ENCODE measurements at places on chromosomes 3 and 15. TPM values are rescaled to one million over a fixed set of nuclear protein-coding genes. Genes with fewer than 3 reads are reported as not detected.

- DNase-seq, result peak; percentile 73
- peak overlapping the region; percentile 20 for H3K4me3 ChIP-seq
- H3K4me1 ChIP-seq, result peaks cover 49% of the 10 kb centered on the region
- H3K27ac ChIP-seq, result peak overlapping the region; percentile 60
- H3K36me3 ChIP-seq, result no peaks in the 10 kb centered on the region
Observed at GRCh38 chr15:41967506-41968206, 4.7 kb downstream of the EHD4 start.

DNA sequence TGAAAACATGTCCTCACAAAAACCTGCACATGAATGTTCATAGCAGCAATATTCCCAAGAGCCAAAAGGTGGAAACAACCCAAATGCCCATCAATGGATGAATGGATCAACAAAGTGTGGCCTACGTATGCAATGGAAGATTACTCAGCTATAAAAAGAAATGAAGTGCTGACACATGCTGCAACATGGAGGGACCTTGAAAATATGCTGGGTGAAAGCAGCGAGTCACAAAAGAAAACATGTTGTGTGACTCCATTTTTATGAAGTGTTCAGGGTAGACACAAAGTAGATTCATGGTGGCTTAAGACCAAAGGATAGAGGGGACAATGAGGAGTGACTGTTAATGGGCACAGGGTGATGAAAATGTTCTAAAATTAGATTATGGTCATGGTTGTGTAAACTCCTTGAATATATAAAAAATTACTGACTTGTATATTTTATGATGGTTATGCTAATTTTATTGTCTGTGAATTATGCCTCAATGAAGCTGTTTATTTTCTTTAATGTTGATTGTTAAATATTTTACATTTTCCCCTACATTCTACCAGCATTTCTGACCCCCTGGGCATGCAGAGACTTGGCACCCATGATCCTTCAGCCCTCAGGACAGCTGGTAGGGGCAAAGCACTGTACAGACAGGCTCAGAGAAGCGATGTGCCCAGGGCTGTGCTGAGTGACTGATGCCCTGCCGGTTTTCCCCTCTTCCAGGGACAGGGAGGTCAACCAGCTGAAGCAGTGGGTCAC is 37.8 kb downstream of the CFAP100 start:
- DNase-seq, result no peak
- H3K4me3 ChIP-seq, result no peak overlapping the region
- no peak overlapping the region for H3K27ac ChIP-seq
- no peaks in the 10 kb centered on the region for H3K4me1 ChIP-seq
- no peaks in the 10 kb centered on the region for H3K27me3 ChIP-seq

DNA sequence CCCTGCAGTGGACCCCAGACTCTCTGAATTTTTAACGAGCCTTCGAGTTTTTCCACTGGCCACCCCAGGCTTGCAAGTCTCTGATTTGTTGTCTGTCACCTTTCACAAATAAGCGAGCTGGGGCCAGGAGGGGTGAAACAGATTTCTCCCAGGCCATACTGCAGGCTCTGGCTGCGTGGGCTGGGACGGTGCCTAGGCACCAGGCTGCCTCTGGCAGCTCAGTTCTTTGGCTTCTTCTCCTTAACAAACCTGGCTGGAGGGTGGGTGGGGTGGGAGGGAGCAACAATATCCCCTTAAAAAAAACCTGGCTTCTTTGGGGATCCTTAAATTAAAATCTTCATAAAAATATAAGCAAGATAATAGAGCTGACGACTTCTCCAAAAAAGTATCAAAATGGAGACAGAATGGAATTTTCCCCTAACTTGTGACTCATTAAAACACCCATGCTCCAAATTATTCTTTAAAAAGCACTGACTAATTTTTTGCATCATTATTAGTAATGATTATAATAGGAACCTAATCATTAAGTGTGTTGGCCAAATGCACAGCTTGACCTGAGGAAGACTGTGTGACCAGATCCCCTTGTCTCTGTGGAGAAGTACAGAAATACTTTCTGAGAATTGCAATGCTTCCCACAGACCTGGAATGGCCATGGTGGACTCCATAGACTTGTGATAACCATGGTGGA is 84.1 kb downstream of the SNRK start:
- H3K36me3 ChIP-seq, result no peaks in the 10 kb centered on the region
- H3K27ac ChIP-seq, result no peak overlapping the region
- peaks cover 8% of the 10 kb centered on the region for H3K4me1 ChIP-seq
- no peak overlapping the region for H3K4me3 ChIP-seq
- no peak for DNase-seq

DNA sequence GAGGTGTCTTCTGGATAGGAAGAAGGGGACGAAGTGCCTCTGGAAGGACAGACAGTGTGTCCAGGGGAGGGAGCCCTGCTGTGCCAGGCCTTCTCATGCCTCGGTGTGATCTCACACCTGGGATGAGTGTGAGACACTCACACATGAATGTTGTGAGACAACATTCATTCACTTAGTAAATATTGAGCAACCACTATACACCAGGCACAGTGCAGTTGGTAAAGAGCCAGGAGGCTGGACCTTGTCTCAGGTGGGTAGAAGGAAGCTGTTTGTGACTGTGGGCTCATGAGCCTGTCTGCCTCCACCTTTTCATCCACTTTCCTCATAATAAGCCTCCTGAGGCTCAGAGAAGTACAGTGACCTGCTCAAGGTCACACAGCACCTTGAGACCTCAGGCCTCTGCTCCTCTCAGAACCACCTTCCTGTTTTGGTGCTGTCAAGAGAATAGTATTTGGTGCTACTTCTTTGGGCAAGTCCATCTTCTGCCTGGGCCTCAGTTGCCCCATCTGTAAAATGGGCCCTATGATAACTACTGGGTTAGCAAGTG is 20.9 kb downstream of the SLC6A6 start:
- H3K27me3 ChIP-seq, result no peaks in the 10 kb centered on the region
- peaks cover 8% of the 10 kb centered on the region for H3K4me1 ChIP-seq
- H3K36me3 ChIP-seq, result no peaks in the 10 kb centered on the region
- DNase-seq, result no peak

DNA sequence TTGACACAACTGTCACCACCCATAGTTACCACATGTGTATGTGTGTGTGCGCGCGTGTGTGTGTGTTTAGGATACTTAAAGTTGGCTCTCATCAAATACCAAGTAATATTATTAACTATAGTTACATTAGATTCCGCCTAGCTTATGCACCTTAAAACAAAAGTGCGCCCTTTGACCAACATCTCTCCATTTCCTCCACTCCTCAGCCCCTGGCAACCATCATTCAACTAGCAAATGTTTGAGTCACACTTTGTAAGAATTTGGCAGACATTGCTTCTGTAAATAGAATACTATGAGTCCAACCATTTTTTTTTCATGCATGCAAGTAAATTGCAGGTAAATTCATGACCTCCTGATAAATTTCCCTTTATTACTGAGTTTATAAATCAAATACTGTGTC is 169.3 kb downstream of the GBE1 start:
- H3K27ac ChIP-seq, result no peak overlapping the region
- no peak for DNase-seq
- H3K27me3 ChIP-seq, result no peaks in the 10 kb centered on the region
- H3K4me3 ChIP-seq, result no peak overlapping the region
- H3K36me3 ChIP-seq, result peaks cover 5% of the 10 kb centered on the region

FYCO1 gene
- total RNA-seq, result 20.2 TPM

POPDC2 gene
- total RNA-seq, result not detected

IL20RB gene
- total RNA-seq, result 1.6 TPM

DNA sequence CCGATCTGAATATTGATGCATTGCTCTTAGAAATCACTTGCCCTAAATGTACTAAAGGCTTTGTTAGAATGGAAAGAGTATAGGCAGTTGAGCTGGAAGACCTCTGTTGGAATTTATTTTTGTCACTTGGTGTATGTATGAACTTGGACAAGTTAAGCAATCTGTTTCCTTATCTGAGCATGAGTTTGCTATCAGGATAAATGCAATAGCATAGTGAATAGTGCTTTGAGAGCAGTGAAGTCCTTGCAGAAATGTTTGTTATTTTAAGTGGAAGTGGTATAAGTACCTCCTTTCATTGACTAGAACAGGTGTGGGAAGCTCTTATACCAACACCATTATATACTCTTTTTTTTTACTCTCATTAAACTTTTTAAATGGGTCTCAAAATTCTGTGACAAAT is 146.4 kb upstream of the ONECUT1 start:
- no peak for DNase-seq
- H3K4me1 ChIP-seq, result no peaks in the 10 kb centered on the region
- no peaks in the 10 kb centered on the region for H3K36me3 ChIP-seq
- no peak overlapping the region for H3K27ac ChIP-seq
- no peaks in the 10 kb centered on the region for H3K27me3 ChIP-seq

GRCh38 chr15:51302480-51302879 is 35.9 kb downstream of the CYP19A1 start:
- no peak overlapping the region for H3K27ac ChIP-seq
- no peak for DNase-seq
- peaks cover 84% of the 10 kb centered on the region for H3K27me3 ChIP-seq
- no peaks in the 10 kb centered on the region for H3K4me1 ChIP-seq
- no peaks in the 10 kb centered on the region for H3K36me3 ChIP-seq
- H3K4me3 ChIP-seq, result no peak overlapping the region

PLSCR4 gene
- 81.5 TPM for total RNA-seq

CASR gene
- total RNA-seq, result not detected

GRCh38 chr3:139797724-139798343 is 120.1 kb upstream of the NMNAT3 start:
- no peaks in the 10 kb centered on the region for H3K27me3 ChIP-seq
- no peaks in the 10 kb centered on the region for H3K4me1 ChIP-seq
- DNase-seq, result no peak
- no peak overlapping the region for H3K4me3 ChIP-seq

CD80 gene
- total RNA-seq, result not detected

DNA sequence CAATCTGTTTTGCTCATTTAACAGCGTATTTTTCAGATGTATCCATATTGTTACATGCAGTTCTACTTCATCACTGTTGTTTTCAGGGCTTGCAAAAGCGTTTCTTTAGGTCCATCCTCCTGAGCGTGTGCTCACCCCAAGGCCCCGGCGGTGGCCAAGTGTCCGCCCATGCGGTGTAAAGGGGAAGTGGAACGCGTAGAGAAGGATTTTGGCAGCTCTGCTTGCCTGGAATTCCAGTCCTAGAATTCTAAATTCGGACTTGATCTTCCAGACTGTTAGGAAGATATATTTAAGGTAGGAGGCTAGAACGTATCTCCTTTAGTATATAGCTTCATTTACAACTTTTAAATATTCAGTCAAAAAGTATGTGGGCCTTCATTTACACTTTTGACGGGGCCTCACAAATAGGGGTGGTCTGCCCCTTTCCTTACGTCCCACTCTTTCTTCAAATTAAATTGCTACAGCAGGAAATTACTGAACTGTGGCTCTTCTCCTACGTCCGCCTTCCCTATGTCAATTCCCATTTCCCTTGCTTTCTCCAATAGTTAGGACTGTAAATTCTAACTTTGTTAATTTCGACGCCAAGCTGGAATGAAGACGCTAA is 609 bp upstream of the TBC1D23 start:
- peaks cover 15% of the 10 kb centered on the region for H3K4me1 ChIP-seq
- peak overlapping the region; percentile 7 for H3K27ac ChIP-seq
- no peaks in the 10 kb centered on the region for H3K27me3 ChIP-seq
- peak overlapping the region; percentile 5 for H3K4me3 ChIP-seq
- no peaks in the 10 kb centered on the region for H3K36me3 ChIP-seq

GRCh38 chr15:37709669-37710068 is 224.8 kb upstream of the TMCO5A start:
- H3K27ac ChIP-seq, result no peak overlapping the region
- H3K36me3 ChIP-seq, result no peaks in the 10 kb centered on the region
- no peaks in the 10 kb centered on the region for H3K4me1 ChIP-seq
- no peak overlapping the region for H3K4me3 ChIP-seq
- no peak for DNase-seq

DNA sequence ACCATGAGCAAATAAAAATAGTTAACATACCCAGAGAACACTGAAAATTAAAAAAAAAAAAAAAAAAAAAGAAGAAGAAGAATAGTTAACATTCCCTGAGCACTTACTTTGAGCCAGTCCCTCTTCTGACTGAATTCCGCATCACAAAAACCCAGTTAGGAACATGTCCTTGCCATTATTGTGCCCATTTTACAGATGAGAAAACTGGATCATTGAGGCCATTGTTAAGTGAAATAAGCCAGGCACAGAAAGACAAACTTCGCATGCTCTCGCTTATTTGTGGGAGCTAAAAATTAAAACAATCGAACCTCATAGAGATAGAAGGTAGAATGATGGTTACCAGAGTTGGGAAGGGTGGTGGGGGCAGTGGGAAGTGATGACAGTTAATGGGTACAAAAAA is 119.5 kb downstream of the FGF12 start:
- no peak overlapping the region for H3K4me3 ChIP-seq
- DNase-seq, result no peak
- no peak overlapping the region for H3K27ac ChIP-seq
- H3K4me1 ChIP-seq, result no peaks in the 10 kb centered on the region
- no peaks in the 10 kb centered on the region for H3K36me3 ChIP-seq

DNA sequence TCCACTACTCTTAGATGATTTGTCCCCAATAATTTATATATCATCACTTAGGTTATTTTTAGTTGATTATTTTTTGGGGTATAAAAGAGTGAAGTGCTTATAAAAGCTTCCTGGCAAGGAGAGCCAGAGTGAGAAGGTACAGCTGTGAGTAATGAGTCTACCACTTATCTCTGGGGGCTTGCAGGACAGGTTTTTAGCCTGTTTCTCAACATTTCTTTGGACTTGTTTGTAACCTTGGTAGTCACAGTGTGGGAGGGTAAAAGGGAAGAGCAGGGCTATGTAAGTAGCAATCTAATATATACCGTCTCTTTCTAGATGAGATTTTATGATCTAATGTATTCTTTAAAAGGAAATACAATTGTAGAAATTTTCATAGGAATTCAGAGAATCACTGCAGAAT is 321.3 kb upstream of the GOLIM4 start:
- H3K27me3 ChIP-seq, result no peaks in the 10 kb centered on the region
- no peaks in the 10 kb centered on the region for H3K36me3 ChIP-seq
- no peak overlapping the region for H3K4me3 ChIP-seq
- no peak for DNase-seq
- no peak overlapping the region for H3K27ac ChIP-seq

- no peak overlapping the region for H3K4me3 ChIP-seq
- H3K27me3 ChIP-seq, result no peaks in the 10 kb centered on the region
- DNase-seq, result peak; percentile 6
- peaks cover 18% of the 10 kb centered on the region for H3K4me1 ChIP-seq
Observed at GRCh38 chr15:80932989-80933388, 56.6 kb downstream of the MESD start.

DNA sequence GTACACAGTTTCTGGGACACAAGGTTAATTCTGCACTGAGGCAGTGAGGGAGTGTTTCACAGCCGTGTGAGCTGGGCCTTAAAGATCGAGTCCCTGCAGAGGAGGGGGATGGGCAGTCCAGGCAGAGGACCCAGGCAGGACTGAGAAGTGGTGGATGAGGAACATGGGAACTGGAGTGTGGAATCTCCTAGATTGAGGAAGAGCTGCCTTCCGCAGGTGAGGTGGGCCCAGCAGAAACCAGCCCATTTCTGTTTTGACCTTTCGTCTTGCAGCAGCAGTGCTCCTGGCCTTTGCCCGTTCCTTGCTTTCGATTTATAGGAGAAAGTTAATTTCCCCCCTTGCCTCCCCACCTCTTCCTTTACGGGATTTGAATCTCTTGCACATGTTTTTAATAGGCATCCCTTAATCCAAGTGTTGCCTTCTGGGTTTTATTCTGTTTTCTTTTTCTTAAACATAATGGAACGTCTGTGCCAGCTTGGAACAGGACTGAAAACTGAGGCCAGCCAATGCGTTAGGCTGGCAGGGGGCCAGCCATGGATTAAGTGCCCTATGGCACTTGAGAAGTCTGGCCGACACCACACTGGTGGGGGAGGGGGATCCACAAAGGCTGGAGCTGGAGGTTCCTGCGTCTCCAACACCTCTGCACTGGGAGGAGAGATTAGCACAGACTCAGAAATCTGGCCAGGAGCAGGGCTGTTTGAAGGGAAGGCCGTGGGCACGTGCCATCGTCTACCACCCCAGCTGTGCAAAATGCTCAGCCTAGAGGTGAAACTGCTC is 78.1 kb downstream of the AAGAB start:
- peak; percentile 32 for DNase-seq
- no peak overlapping the region for H3K4me3 ChIP-seq
- H3K27ac ChIP-seq, result peak overlapping the region; percentile 87
- H3K36me3 ChIP-seq, result peaks cover 1% of the 10 kb centered on the region
- no peaks in the 10 kb centered on the region for H3K27me3 ChIP-seq
